Heart left ventricle (tissue), 16 donors: ENCODE measurements at places on chromosomes 16 and 17. TPM values are rescaled to one million over a fixed set of nuclear protein-coding genes. Genes with fewer than 3 reads are reported as not detected.

Gene TENT4B
- total RNA-seq: 8.0 TPM

Gene SOX8
- 0.91 TPM for total RNA-seq

Gene TMEM238L
- total RNA-seq: not detected

Gene KRT24
- total RNA-seq: not detected

Gene WFDC1
- total RNA-seq: 3.6 TPM

Gene HSD11B2
- total RNA-seq: 0.88 TPM

Gene OTOP3
- total RNA-seq: not detected

Gene IGFALS
- total RNA-seq: not detected

Gene IRX6
- total RNA-seq: 48.4 TPM

Gene NXPH3
- total RNA-seq: 6.8 TPM

Gene DNASE1L2
- total RNA-seq: not detected

Gene ADORA2B
- 3.1 TPM for total RNA-seq

Gene TOM1L1
- total RNA-seq: 8.6 TPM

Gene CACNG1
- not detected for total RNA-seq

Gene GAST
- total RNA-seq: not detected

DNA sequence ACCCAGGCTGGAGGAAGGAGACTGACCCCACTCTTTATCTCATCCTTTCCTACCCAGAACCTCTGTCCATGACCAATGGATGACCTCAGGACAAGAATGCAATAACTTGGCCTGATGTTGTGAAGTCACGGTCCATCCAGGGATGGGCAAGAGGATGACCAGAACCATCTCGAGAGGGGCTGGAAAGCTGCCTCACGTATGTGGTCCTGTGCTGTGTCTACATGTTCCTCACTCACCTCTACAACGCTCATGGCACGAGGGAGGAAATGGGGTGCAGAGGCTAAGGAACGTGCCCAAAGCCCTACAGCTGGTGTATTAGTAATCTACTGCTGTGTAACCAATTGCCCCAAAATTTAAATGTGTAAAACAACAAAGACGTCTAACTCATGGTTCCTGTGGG, 7.3 kb upstream of the KCTD5 start:
- DNase-seq: no peak
- no peak overlapping the region for H3K4me3 ChIP-seq
- peaks cover 4% of the 10 kb centered on the region for H3K36me3 ChIP-seq
- no peak overlapping the region for H3K27ac ChIP-seq

- H3K27ac ChIP-seq: no peak overlapping the region
- H3K27me3 ChIP-seq: peaks cover 4% of the 10 kb centered on the region
- no peak for DNase-seq
- no peaks in the 10 kb centered on the region for H3K36me3 ChIP-seq
- H3K4me3 ChIP-seq: no peak overlapping the region
Measured at GRCh38 chr16:49952386-49952785, 72.6 kb upstream of the CNEP1R1 start.

GRCh38 chr16:69005641-69006355, 99.7 kb upstream of the HAS3 start:
- no peaks in the 10 kb centered on the region for H3K27me3 ChIP-seq
- no peak overlapping the region for H3K27ac ChIP-seq
- H3K4me3 ChIP-seq: no peak overlapping the region
- no peaks in the 10 kb centered on the region for H3K36me3 ChIP-seq
- H3K4me1 ChIP-seq: no peaks in the 10 kb centered on the region
- DNase-seq: no peak

DNA sequence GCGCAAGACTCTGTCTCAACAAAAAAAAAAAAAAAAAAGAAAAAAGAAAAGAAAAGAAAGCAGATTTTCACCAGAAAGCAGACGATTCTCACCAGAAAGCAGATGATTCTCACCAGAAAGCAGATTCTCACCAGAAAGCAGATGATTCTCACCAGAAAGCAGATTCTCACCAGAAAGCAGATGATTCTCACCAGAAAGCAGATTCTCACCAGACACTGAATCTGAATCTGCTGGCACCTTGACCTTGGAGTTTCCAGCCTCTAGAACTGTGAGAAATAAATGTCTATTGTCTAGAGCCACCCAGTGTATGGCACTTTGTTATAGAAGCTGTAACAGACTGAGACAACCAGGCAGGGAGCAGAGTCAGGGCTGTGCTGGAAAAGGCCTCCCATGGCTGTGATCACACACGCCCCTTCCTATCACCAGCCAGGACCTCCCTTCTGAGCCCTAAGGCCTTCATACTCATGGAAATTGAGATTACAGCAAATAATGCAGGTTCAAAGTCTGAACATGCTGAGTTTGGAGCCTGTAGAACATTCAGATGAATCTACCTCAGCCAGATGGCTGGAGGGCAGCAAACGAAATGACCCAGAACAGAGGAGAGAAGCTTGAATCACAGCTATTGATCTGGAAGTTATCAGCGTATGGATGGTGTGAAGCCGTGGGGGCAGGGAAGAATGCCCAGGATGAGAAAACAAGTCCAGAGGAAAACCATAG, 309.3 kb downstream of the SLC39A11 start:
- no peaks in the 10 kb centered on the region for H3K36me3 ChIP-seq
- no peaks in the 10 kb centered on the region for H3K27me3 ChIP-seq
- no peaks in the 10 kb centered on the region for H3K4me1 ChIP-seq

GRCh38 chr17:41452281-41452680, 11.5 kb upstream of the KRT38 start:
- no peaks in the 10 kb centered on the region for H3K36me3 ChIP-seq
- H3K4me1 ChIP-seq: no peaks in the 10 kb centered on the region
- no peak overlapping the region for H3K27ac ChIP-seq
- H3K27me3 ChIP-seq: peaks cover 5% of the 10 kb centered on the region
- no peak for DNase-seq

- peaks cover 70% of the 10 kb centered on the region for H3K36me3 ChIP-seq
- H3K27ac ChIP-seq: no peak overlapping the region
Measured at GRCh38 chr17:78674595-78675315, 97.6 kb upstream of the DNAH17 start.

DNA sequence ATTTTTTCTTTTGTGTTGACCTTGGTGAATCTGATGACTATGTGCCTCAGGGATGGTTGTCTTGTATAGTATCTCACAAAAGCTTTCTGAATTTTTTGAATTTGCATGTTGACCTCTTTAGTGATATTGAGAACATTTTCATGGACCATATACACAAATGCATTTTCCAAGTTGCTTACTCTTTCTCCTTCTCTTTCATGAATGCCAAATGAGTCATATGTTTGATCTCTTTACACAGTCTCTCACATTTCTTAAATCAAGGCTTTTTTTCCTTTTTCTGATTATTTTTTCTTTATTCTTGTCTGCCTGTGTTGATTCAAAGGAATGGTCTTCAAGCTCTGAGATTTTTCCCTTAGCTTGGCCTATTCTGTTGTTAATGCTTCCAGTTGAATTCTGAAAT, 46.6 kb upstream of the KCNJ16 start:
- no peaks in the 10 kb centered on the region for H3K27me3 ChIP-seq
- no peaks in the 10 kb centered on the region for H3K36me3 ChIP-seq
- no peak overlapping the region for H3K4me3 ChIP-seq
- no peak for DNase-seq
- no peak overlapping the region for H3K27ac ChIP-seq
- no peaks in the 10 kb centered on the region for H3K4me1 ChIP-seq

- H3K27me3 ChIP-seq: no peaks in the 10 kb centered on the region
- H3K27ac ChIP-seq: no peak overlapping the region
- H3K4me1 ChIP-seq: no peaks in the 10 kb centered on the region
- no peak for DNase-seq
- no peaks in the 10 kb centered on the region for H3K36me3 ChIP-seq
Measured at GRCh38 chr17:80815151-80815681, 176.4 kb upstream of the CHMP6 start.

- no peaks in the 10 kb centered on the region for H3K4me1 ChIP-seq
- H3K36me3 ChIP-seq: no peaks in the 10 kb centered on the region
- DNase-seq: no peak
- H3K27me3 ChIP-seq: no peaks in the 10 kb centered on the region
Measured at GRCh38 chr17:10790491-10791401, 13.2 kb downstream of the TMEM238L start.

- DNase-seq: no peak
- no peaks in the 10 kb centered on the region for H3K27me3 ChIP-seq
- H3K27ac ChIP-seq: no peak overlapping the region
- H3K36me3 ChIP-seq: no peaks in the 10 kb centered on the region
- no peak overlapping the region for H3K4me3 ChIP-seq
- peaks cover 7% of the 10 kb centered on the region for H3K4me1 ChIP-seq
Measured at GRCh38 chr16:85415196-85416090, 197.7 kb upstream of the GSE1 start.

DNA sequence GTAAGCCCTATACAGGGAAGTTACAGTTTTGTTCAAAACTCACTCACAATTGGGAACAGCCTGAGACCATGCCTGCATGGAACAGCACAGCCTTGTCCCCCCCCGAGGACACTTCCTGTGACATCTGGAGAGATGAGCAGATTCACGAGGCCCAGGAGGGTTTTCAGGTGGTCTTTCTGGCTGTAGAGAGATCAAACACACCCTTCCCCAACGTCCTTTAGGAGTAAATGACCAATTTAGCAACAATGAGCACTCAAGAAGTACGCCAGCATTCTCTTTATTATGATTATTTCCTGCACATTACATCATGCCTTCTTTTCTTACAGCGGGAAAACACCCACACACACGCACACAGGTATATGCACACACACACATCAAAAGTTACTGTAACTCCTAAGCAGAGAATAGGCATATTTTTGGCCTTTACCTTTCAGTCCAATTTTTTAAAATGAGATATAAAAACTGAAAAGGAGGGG, 39.0 kb downstream of the ADCY9 start:
- H3K36me3 ChIP-seq: no peaks in the 10 kb centered on the region
- no peak overlapping the region for H3K4me3 ChIP-seq
- H3K27me3 ChIP-seq: no peaks in the 10 kb centered on the region
- no peak for DNase-seq
- no peaks in the 10 kb centered on the region for H3K4me1 ChIP-seq

DNA sequence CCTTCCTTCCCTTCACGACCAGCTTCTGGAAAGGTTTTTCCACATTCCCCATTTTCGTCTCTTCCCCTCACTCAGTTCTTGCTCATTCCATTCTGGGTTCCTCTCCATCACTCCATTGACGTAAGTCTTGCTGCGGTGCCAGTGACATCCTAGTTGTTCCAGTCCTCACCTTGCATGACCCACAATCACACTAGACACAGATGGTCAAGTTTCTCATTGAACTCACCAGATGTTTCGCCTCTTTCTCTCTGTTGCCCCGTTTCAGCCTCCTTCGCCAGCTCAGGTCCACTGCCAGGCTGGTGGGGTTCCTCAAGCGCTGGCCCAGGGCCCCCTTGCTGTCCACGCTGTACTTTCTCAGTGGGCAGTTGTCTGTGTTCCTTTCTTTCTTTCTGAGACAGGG, 43.4 kb downstream of the CCDC42 start:
- H3K27ac ChIP-seq: no peak overlapping the region
- no peaks in the 10 kb centered on the region for H3K27me3 ChIP-seq
- peaks cover 16% of the 10 kb centered on the region for H3K4me1 ChIP-seq

DNA sequence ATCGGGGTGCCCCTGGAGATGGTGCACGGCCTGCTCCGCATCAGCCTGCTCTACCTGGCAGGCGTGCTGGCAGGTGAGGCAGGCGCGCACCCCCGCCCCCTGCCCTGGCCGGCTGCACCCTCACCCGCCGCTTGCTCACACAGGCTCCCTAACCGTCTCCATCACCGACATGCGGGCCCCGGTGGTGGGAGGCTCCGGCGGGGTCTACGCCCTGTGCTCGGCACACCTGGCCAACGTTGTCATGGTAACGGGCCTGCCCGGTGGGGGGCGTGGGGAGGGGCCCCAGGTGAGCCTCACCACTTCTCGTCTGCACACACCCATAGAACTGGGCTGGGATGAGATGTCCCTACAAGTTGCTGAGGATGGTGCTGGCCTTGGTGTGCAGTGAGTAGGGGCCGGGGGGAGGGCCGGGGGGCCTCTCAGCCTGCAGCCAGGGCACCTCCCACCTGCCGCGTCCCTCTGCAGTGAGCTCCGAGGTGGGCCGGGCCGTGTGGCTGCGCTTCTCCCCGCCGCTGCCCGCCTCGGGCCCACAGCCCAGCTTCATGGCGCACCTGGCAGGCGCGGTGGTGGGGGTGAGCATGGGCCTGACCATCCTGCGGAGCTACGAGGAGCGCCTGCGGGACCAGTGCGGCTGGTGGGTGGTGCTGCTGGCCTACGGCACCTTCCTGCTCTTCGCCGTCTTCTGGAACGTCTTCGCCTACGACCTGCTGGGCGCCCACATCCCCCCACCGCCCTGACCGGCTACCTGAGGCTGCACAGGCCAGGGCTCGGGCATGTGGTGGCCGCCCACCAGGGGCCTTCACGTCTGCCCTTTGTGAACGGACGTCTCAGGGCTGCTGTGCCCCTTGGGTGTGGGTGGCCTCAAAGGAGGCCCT, 2.1 kb downstream of the RHBDL1 start:
- H3K36me3 ChIP-seq: peaks cover 4% of the 10 kb centered on the region
- no peaks in the 10 kb centered on the region for H3K27me3 ChIP-seq
- no peak for DNase-seq
- H3K27ac ChIP-seq: no peak overlapping the region
- no peak overlapping the region for H3K4me3 ChIP-seq

GRCh38 chr17:13323990-13324389, 277.7 kb downstream of the HS3ST3A1 start:
- H3K27ac ChIP-seq: no peak overlapping the region
- no peak overlapping the region for H3K4me3 ChIP-seq
- DNase-seq: no peak
- no peaks in the 10 kb centered on the region for H3K36me3 ChIP-seq

DNA sequence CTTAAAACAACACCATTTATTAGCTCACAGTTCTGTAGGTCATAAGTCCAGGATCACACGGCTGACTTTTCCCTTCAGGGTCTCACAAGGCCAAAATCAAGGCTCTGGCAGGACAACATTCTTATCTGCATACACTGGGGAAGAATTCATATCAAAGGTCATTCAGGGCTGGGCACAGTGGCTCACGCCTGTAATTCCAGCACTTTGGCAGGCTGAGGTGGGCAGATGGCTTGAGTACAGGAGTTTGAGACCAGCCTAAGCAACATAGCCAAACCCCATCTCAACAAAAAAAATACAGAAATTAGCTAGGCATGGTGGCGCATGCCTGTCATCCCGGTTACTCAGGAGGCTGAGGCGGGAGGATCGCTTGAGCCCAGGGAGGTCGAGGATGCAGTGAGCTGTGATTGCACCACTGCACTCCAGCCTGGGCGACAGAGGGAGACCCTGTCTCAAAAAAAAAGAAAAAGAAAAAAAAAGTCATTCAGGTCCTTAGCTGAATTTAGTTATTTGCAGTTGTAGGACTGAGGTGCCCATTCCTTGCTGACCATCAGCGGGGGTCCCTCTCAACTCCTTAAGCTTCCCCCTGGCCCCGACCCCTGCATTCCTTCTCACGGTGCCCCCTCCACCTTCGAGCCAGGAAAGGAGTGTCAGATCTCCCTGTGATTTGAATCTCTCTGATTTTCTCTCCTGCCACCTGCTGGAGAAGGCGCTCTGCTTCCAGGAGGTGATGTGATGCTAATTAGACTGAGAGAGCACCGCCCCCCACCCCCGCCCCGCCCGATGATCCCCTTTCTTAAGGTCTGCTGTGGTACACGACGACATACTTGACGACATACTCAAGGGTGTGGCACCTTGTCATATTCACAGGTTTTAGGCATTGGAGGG, 91.8 kb upstream of the CLEC18A start:
- no peaks in the 10 kb centered on the region for H3K36me3 ChIP-seq
- DNase-seq: peak; percentile 53
- H3K27ac ChIP-seq: peak overlapping the region; percentile 68
- H3K4me1 ChIP-seq: peaks cover 59% of the 10 kb centered on the region
- H3K27me3 ChIP-seq: no peaks in the 10 kb centered on the region

GRCh38 chr17:40178021-40178601, 841 bp downstream of the RAPGEFL1 start:
- no peaks in the 10 kb centered on the region for H3K27me3 ChIP-seq
- peak overlapping the region; percentile 57 for H3K4me3 ChIP-seq
- H3K36me3 ChIP-seq: peaks cover 35% of the 10 kb centered on the region
- no peak for DNase-seq
- H3K27ac ChIP-seq: no peak overlapping the region
- H3K4me1 ChIP-seq: peaks cover 23% of the 10 kb centered on the region
